Cerebellar nuclear complex (tissue), 1 donor: ENCODE measurements at places on chromosomes 16 and 17.

GRCh38 chr16:75793641-75794040 lies 67.4 kb upstream of the CPHXL start:
- no peak for DNase-seq

GRCh38 chr16:87570938-87571867 lies 31.1 kb upstream of the JPH3 start:
- no peak for DNase-seq

GRCh38 chr17:909642-910323 lies 69.8 kb downstream of the NXN start:
- no peak for DNase-seq

DNA sequence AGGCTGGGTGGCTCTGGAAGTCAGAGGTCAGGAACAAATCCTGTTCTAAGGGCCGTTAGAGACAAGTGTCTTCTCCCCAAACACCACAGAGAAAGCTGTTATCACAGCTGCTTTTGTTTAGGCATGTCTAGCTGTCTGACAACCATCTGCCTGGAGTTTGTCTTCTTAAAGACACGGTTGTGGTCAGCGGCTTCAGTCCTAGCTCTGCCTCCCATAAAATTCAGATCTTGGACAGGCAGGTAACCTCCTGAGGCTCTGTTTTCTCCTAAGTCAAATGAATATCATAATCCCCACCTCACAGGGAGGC lies 2.3 kb upstream of the ITGA3 start:
- DNase-seq, result no peak

DNA sequence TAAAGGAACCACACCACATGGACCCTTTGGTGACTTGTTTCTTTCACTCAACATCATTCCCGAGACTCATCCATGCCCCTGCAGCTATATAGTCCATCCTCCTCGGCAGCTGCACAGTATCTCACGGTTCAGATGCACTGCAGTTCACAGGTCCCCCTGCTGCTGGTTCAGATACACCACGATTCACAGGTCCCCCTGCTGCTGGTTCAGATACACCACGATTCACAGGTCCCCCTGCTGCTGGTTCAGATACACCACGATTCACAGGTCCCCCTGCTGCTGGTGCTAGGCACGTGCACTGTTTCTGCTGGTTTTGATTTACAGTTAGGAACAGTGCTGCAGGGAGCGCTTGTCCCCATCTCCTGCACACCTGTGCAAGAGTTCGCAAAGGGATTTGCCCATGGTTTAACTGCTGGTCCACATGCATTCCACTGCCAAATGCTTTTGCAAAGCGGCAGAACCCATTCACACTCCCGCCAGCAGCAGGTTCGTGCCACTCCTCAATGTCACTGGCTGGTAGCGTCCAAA lies 3.8 kb downstream of the HSDL1 start:
- DNase-seq, result no peak

DNA sequence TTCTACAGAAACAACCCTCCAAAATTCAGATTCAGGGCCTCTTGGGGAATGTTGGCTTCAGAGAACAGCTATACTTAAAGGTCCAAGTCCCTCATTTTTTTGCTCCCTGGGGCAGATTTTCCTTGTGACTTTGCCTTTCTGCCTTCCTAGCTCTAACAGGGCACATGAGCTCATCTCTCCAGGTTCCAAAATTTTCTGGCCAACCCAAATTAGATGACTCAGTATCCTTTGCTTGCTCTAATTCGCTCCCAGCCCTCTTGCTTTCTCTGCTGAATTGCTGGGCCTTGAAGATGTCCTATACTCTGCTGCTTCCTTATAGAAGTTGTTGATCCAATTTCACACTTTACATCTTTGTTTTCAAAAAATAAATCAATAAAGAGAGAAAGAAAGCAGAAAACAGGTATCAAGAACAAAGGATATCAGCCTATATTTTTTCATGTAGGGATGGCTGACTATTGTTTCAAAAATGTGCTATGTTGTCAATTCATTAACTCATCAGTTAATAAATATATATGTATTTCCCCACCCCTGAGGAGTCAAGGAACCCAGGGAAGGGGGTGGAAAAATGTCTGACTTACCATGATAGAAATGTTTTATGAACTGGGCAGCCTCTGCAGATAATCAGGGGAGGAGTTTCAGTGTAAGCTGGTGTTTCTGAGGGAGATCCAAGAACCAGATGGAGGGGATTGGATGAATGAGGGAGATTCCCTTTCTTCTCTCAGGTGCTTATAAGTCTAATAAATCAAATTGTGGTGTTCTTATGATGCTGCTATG lies 1.0 kb upstream of the KRTAP4-2 start:
- DNase-seq, result no peak

DNA sequence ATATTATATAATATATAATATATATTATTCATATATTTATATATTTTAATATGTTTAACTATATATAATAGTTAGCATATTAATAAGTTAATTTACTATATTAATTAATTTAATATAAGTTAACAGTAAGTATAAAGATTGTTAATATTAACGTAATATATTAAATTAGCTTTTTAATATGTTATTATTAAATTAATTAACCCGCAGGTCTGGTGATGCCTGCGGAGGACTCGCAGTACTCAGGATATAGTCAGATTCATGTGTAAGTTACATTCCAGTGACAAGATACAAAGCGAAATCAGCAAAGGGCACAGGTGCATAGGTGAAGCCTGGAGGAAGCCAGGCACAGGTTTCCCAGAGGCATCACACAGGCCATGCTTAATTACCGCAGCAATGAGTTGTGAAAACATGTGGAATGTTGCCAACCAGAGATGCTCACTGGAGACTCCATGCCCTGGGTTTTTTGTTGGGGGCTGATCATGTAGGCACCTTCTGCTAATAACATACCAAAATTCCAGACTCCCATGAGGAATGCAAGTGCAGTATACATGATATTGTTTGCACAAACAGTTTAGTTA lies 130.4 kb upstream of the MPHOSPH6 start:
- no peak for DNase-seq

GRCh38 chr16:4293822-4294457 lies 21.1 kb upstream of the TFAP4 start:
- DNase-seq, result no peak

- DNase-seq, result no peak
Measured at GRCh38 chr16:57446531-57447185, 527 bp downstream of the CIAPIN1 start.

GRCh38 chr17:61208301-61209105 lies 191.1 kb upstream of the TBX2 start:
- no peak for DNase-seq

DNA sequence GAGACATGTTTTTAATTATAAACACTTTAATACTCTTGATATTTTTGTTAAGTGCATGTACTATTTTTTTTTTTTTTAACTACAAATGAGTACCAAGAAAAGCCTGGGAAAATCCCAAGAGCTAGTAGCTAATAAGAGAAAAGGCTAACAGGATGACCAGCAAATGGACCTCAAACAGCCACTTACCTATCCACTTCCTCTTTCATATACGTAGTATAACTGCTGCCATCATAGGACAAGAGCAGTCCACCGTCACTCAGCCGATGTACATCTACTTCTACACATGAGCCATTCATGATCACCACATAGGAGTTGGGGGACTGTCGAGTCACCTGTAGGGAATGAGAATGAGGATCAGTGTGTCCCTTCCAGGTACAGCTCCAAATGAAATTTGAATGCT lies 128.0 kb upstream of the C17orf78 start:
- DNase-seq, result no peak

GRCh38 chr17:8159032-8159400 lies 3.7 kb downstream of the VAMP2 start:
- DNase-seq, result no peak

DNA sequence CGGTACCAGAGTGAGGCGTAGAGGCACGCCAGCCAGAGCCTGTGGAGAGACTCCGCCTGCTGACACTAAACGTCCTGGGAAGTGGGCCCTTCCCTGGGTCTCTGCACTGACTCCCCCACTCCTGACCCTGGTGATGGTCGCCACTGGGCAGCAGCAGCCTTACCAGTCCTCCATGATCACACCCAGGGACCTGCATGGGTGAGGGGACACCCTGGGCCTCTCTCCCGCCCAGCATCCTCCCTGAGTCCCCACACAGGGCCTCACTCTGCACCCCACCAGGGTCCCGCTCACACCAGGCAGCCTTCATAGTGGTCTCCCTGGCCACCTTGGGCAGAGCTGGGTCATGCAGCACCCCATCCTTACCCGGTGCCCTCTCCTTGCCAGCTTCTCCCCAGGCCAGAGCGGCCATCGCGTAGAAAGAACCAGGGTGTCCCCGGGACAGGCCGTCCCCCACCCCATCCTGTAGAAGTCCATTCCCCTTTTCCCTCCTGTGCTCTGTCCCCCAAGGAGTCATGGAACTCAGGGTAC lies 10.7 kb downstream of the RGS11 start:
- DNase-seq, result no peak

GRCh38 chr17:39933912-39934311 lies 6.4 kb downstream of the LRRC3C start:
- no peak for DNase-seq

DNA sequence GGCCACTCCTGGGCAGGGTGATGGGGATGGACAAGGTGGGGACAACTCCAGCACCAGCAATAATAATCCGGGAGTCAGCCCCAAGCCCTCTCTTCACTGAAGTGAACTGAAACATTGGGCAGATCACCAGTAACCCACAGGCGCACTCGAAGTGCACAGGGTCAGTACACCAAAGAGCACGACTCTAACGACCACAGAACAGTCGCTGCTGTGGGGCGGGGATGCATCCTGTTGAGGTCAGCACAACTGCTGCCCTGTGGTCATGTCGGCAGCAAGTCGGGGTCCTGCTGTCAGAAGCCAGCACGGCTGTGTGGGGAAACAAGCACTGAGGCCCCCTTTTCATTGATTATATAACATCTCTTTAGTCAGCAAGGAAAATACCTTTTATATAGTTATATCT lies 14.6 kb downstream of the DNASE1 start:
- no peak for DNase-seq

DNA sequence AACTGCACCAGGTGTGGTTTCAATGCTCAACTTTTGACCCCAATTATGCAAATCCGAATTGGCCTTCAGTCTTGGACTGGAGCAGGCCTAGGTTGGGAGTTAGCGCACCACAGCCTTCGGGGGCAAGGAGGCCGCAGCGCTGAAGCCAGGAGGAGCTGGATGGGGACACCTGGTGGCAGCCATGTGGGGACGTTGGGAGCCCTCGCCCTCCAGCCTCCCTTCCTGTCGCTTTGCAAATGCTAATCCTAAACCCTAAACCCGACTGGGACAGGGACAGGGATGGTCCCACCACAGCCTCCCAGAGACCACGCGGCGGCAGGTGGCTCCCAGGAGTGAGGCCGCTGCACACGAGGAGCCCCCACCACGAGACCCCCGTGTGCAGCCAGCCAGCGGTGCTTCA lies 58.7 kb downstream of the KLHDC4 start:
- no peak for DNase-seq

GRCh38 chr16:8676737-8677375 lies 2.4 kb downstream of the ABAT start:
- DNase-seq, result no peak

- no peak for DNase-seq
Measured at GRCh38 chr17:65220732-65221131, 83.6 kb downstream of the RGS9 start.

DNA sequence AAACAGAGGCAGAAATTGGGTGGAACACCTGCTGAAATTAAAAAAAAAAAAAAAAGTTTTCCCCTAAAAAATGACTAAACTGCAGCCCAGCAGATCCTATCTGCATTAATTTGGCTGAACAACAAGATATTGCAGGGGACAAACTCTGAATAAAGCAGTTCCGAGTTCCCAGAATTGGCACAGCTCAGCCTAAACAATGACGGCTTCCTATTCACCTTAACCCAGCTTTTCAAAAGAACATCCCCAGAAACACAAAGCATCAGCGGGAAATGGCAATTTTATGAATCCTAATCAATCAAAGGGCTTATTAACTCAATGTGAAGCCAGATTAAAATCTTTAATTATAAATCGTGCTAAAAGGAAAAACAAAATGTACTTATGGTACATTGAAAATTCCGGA lies 497.8 kb upstream of the ZFHX3 start:
- DNase-seq, result no peak

DNA sequence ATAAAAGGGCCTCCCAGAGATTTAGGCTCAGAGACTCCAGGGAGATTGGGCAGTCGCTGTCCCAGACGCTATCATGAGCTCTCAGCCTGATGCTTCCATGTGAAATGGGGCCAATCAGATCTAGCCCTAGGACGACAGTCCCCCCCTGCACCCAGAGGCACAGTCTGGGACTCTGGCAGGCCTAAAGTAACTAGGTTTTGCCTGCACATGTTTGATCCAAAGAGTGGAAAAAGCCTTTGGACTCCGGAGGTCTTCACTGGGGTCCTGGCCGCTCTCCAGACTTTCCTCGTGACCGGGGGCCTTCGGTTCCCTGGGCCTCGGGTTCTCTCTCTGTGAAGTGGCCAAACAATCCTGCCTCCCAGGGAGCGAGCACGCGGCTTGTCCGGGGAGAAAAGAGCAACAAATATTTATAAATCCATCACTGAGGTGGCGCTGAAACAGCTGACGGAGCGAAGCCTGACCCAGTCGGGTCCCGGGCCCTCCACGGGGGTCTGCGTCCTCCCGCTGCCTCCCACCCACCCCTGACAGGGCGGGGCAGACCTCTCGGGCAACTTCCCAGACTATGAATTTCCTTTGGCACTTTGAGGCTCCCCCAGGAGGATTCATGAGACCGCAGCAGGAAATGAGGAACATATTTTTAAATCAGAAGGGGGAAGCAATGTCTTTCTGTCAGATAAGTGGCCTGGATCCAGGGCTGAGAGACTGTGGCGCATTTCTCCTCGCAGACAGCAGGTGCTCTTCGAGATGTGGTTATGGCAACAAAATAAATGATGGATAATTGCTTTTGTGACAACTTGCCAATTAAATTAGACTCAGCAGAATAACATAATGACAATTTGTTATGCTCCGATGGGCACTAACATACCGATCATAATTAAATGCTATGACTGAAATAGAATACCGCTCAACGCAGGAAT lies 38.9 kb downstream of the MRPS23 start:
- peak; percentile 16 for DNase-seq

DNA sequence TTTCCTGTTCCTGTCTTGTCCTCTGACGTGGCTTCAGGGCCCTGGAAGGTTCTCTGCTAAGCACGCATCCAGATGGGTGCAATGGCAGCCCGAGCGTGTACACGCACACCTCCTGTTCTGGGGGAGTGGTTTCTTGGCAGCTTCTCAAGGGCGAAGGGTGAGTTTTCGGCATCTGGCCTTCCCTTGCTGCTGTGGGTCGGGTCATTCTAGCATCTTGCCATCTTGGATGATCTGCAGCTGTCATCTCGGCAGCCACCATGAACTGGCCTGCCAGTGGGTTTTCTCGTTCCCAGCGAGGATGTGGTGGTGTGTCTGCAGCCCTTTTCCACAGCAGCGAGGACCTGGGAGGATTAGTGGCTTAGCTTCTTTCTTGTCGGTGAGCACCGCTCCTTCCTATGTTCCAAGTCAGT lies 10.6 kb downstream of the MSI2 start:
- DNase-seq, result no peak

- no peak for DNase-seq
Measured at GRCh38 chr17:38654411-38655398, 20.1 kb downstream of the EPOP start.
